GM12892 (cell line): ENCODE measurements at places on chromosomes 1 and 21.

DNA sequence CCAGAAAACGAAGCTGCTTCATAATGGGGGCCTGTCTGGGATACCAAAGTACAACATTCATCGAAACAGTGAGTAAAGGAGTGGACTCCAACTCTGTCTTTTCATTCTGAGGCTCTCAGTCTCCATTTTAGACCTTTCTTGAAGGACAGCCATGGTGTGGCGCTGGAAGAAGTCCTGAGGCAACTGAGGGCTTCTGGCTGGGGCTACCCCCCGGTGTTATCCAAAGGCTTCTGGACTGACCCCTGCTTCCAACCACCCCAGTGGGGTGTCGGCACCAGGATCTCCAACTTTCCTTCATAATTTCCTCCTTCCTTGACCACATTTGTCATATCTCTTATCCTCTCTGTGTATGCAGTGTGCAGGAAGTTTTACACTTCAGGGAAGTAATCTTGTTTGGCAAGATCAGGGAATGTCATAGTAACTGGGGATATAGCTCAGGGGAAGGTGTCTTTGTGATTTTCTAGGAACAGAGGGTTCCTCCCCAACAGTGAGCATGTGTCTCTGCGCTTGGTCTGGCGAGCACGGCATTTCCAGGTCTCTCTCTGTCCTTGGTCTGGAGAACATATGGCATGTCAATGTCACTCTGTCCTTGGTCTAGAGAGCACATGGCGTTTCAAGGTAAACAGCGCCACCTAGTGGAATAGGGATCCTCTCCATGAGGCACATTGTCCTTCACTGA, 19.4 kb upstream of the BSDC1 start:
- DNase-seq = no peak

GRCh38 chr1:40753142-40753882, 30.3 kb upstream of the KCNQ4 start:
- DNase-seq = no peak

DNA sequence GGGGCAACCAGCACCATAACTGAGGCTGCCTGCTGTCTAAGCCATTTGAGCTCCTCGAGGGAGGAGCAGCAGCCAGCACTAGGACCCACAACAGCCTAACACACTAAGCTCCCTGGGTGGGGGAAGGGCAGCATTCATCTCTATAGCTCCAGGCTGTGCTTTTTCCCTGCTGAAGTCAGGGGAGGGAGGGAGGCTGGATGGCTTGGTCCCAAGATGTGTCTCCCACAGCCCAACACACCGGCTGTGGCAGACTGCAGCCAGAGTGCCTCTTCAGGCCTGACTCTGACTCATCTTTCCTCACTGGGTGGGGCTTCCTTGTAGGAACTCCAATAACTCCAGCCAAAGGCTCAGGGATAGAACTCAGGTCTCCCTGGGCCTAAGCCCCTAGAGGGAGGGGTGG, 296.3 kb downstream of the PRDM2 start:
- no peak for DNase-seq

DNA sequence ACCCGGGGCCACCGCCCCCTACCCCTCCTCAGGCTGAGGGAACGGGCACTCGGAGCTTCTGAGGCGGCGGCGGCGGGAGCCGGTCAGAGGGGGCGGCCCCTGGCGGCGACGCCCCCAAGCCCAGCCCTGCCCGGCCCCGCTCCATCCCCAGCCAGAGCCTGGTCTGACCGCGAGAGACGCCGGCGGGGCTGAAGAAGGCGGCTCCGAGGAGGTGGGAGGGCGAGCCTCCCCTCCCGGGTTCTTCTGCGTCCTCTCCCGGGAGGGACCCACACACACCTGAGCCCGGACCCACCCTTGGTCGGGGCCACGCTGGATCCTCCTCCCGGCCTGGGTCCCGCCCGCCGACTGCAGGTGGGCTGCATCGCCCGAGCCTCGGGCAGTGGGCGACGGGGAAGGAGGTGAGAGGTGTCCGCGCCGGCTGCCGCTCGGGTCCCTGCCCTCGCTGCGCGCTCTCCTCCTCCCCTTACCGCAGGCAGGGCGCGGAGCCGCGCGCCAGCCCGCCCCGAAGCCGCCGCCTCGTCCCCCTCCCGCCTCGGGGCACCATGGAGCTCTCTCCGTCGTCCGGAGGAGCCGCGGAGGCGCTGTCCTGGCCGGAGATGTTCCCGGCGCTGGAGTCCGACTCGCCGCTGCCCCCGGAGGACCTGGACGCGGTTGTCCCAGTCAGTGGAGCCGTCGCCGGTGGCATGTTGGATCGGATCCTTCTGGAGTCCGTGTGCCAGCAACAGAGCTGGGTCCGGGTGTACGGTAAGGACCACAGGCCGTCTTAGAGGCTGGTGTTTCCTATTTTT, at the start of gene RASAL2:
Gene RASAL2, plus strand, starts transcription at position 154 of the 788 bp plus-strand sequence. Its CDS starts 389 bp downstream, at position 543.
- peak; percentile 43 for DNase-seq
